ENCODE measurements at places on chromosomes 6 and 20.

DNA sequence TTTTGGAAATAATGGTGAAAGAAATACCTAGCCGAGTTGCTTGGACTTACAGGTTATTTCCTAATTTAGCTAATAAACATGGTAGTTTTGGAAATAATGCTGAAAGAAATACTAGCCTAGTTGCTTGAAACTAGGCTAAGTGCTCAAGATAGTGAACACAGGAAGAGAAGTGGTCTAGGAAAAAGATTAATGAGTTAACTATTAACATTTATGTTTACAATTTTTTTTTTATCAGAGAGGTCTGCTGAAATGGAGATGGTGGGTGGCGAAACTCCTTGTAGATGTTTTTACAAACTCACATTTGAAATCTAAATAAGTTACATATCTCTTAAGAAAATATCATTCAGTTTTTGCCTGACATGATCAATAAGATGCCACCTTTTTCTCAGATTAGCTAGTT, 39.2 kb downstream of the MAPK14 start:
- no peak for DNase-seq

DNA sequence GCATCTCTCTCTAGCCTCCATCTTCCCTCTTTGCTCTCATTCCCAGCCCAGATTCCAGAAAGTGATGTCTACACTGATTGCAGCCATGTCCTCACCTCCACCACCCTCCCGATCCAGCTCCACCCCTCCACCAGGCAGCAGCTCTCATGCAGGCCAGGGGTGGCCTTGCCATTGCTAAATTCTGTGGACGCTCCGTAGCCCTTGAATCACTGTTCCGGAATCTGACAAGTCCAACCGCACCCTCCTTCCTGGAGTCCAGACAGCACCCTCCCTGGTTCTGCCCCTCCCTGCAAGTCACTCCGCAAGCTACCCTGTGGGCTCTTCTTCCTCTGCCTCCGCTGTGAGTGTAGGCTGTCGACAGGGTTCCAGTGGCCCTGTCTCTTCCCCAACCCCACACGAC, 26.2 kb downstream of the TNXB start:
- DNase-seq: no peak

DNA sequence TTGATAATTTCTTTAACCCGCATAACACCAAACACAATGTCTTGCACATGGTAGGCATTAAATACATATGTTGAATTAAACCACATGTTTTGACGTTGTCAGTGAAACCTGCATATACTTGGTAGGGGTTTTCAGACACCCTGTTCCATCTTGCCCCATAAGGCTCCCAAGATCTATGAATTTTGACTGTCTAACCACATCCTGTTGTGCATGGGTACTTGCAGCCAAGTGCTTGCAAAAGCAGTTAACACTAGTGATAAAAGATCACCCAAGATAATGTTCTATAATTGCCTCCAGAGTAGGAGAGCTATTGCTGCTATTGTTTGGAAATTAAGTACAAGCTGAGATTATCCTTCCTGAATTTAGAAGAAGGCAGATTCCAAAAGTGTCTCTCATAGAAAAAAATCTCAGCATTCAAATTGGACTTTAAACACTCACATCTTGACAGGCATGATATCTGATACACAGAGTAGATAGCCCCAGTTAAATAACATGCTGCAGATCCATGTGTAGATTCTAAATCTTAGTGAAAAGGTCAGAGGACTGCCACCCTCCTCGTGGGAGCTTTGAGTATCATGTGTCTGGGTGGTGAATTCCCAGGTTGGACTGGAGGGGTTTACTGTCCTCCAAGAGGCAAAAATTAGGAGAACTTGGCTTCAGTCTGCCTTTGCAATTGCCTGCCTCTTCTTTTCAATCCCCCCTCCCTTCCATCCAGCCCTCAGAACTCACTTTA, 25.8 kb upstream of the CCN6 start:
- no peak for DNase-seq

DNA sequence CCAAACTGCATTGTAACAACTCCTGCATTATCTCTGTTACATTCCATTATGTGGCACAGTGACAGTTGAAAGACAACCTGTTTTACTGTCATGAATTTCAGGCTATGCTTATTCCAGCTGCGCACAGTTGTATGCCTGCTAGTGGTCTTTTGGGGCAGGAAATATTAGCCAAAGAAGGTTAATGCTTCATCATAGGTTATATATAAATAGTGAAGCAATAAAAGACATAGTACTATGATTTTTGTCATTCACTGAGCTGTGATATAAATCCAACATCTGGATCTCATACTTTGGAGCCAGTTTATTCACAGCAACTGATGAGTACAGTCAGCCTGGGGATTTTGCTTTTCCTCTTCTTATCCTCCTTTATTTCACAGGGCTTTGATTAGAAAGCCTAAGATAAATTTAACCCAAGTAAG, 55.6 kb downstream of the FILIP1 start:
- DNase-seq: no peak

DNA sequence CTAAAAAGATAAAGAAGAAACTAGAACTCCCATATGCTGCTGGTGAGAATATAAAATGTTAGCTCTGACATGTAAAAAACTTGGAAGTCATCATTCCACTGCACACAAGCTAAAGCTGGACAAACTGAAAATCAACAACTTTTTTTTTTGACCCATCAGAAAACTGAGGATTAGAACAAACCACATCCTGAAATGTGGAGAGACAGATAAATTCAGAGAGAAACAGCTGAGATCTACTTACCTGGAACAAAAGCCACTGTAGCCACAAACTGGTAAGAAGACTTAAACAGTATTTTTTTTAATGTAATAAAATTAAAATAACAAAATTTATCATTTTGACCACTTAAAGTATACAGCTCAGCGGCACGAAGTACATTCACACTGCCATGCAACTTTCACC, 408.5 kb upstream of the RGS17 start:
- no peak for DNase-seq

GRCh38 chr6:19279273-19279684, 557.9 kb upstream of the ID4 start:
- no peak for DNase-seq

- no peak for DNase-seq
Measured at GRCh38 chr20:56595746-56596475, 33.2 kb upstream of the TFAP2C start.

DNA sequence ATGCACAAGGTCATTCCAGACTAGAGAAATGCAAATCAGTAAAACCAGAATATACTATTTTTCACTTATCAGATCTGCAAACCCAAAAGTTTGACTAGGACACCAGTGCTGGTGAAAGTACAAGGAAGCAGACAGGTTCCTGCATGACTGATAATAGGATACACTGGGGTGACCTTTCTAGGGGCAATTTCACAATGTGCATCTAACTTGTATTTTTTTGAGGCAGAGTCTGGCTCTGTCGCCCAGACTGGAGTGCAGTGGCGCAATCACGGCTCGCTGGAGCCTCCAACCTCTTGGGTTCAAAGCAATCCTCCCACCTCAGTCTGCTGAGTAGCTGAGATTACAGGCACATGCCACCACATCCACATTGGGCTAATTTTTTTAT, 11.4 kb downstream of the COMMD7 start:
- DNase-seq: peak; percentile 76

- peak; percentile 35 for DNase-seq
Measured at GRCh38 chr20:54028276-54029011, 42.0 kb downstream of the BCAS1 start.

DNA sequence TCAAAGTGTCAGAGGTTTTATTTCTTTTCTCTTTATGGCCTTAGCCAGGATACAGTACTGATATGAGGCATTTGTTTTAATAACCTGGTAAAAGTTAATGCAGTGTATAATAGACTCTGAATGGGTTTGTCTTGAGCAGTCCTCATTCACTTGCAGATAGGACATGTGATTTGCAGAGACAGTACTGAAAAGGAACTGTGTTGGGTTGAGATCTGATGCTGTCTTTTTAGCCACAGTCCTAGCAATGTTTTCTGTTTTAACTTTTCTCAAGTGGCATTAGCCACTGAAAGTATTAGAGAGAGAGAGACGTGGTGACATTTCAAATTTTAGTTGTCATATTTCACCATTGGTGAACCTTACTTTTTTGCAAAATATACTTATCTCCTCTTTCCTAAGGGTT, 547.2 kb upstream of the MAN1A1 start:
- no peak for DNase-seq

- no peak for DNase-seq
Measured at GRCh38 chr20:52231230-52231746, 39.7 kb upstream of the ZFP64 start.

- no peak for DNase-seq
Measured at GRCh38 chr20:3616250-3616649, 46.9 kb downstream of the GFRA4 start.

DNA sequence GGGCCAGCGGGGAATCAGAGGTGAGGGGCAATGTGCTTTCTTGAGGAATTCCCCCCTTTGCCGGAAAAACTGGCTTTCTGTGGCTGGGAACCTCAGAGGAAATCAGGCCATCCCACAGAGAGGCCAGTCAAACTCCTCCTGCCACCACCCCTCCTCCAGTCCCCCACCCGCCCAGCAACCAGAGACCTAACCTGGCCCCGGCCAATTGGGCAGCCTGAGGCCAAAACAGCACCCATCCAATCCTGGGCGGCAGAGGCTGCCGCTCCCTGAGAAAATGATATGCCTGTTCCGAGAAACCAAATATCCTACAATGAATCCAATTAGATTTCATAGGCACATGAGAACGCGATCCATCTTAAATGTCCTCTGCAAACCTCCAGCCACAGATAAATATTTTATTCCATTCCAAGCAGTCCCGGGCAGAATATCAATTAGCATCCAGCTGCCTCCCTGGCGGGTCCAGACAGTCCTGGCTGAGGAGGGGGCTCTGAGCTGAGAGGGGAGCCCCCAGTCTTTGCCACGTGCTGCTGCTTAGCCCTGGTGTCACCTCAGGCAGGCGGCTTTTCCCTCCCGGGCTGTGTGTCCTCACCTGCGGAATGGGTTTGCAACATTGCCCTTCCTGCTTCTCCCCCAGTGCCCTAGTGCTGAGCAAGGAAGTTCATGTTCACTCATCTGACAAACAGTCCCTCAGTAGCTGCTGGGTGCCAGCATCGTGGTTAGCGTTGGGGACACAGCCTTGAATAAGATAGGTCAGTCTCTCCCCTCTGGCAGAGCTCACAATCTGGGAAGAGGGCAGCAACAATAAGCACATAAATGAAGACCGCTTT, 95.0 kb downstream of the DLGAP4 start:
- no peak for DNase-seq

DNA sequence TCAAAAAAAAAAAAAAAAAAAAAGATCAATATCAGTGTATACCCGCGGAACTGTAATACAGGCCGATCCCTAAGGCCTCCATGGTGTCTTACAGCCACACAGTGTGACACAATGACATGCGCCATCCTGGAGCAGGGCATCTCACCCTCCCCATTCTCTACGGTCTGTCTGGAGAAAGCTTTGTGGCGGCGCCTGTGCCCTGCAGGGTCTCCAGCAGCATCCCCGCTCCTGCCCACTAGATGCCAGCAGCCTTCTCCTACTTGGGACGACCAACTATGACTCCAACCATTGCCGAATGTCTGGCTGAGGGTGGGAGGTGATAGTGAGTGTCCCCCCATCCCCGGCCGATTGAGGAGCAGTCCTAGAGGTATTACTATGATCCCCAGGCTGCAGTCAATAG, 558.8 kb upstream of the AGPAT4 start:
- no peak for DNase-seq

- DNase-seq: peak; percentile 84
Measured at GRCh38 chr6:83853178-83854000, at the start of gene RIPPLY2. Gene RIPPLY2 (plus strand): TSS chr6:83853360. CDS start chr6:83853417, 57 bp downstream.

- no peak for DNase-seq
Measured at GRCh38 chr6:33249732-33250630, 21.7 kb downstream of the VPS52 start.

DNA sequence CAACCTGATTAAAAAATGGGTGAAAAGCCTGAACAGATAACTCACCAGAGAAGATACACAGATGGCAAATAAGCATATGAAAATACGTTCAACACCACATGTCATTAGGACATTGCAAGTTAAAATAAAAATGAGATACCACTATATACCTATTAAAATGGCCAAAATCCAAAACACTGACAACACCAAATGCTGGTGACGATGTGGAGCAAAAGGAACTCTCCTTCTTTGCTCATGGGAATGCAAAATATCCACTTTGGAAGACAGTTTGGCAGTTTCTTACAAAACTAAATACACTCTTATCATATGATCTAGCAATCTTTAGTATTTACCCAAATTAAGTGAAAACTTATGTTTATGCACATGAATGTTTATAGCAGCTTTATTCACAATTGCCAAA, 100.5 kb upstream of the ARID1B start:
- no peak for DNase-seq

GRCh38 chr6:90468080-90468479, 118.8 kb downstream of the MAP3K7 start:
- no peak for DNase-seq

DNA sequence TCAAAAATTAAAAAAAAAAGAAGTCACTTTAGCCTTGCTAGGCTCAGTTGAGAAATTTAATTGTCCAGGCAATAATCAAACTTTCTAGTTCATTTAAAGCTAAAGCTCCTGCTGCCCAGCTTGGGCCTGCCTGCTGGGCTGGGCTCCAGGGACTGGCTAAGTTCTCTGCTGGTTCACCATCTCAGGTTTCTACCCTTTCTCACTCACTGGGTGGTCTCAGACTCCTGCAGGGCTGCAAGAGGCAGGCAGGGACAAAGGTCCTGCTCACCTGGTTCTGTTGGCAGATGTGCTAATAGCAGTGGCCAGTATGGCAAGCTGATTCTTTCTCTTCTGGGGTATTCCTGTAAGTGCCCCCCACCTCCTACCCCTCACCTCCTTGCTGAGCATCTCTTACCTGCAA, 21.2 kb upstream of the RTF2 start:
- DNase-seq: no peak

DNA sequence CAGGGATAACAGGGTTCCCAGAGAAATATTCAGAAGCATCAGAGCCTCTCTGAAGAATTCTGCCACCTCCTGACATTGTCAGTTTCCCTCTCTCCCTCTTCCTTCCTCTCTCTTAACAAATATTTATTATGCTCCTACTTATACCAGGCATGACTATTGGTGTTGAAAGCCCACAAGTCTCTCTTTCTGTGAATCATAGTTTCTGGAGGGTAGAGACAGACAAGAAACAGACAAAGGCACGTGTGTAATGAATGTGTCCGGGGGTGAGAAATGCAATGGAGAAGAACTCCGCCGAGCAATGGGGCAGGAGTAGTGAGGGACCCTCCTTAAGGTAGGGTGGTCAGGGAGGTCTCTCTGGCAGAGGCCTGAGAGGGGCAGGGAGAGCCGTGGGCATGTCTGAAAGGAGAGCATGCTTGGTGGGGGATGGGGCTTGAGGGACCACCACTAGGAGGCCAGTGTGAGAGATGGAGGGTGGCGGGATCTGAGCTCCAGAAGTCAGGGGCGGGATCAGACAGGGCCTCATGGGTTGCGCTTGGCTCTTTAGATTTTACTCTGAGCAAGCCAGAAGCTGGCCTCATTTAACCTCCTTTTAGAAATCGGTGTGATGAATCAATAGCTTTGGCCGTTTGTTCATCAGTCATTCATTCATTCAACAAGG, 57.3 kb downstream of the EYA2 start:
- DNase-seq: no peak

DNA sequence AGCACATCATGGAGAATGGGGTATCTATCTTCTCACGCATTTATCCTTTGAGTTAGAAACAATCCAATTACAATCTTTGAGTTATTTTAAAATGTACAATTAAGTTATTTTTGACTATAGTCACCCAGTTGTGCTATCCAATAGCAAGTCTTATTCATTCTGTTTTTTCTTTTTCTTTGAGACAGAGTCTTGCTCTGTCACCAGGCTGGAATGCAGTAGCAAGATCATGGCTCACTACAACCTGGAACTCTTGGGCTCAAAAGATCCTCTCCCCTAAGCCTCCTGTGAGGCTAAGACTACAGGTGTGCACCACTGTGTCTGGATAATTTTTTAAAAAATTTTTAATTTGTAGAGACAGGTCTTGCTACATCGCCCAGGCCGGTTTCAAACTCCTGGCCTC, 201.5 kb upstream of the ZNF217 start:
- no peak for DNase-seq

Data from upper lobe of left lung (tissue), 6 donors.